Activated CD8-positive, alpha-beta T cell treated with anti-CD3 and anti-CD28 coated beads for 36 hours (primary cell): ENCODE measurements at places on chromosomes 16 and 17. TPM values are rescaled to one million over a fixed set of nuclear protein-coding genes. Genes with fewer than 3 reads are reported as not detected.

GRCh38 chr17:7858522-7858810 is 663 bp downstream of the CYB5D1 start:
- H3K4me3 ChIP-seq = no peak overlapping the region
- H3K4me1 ChIP-seq = peaks cover 31% of the 10 kb centered on the region
- DNase-seq = peak; percentile 54
- H3K27ac ChIP-seq = no peak overlapping the region
- H3K27me3 ChIP-seq = no peaks in the 10 kb centered on the region

DNA sequence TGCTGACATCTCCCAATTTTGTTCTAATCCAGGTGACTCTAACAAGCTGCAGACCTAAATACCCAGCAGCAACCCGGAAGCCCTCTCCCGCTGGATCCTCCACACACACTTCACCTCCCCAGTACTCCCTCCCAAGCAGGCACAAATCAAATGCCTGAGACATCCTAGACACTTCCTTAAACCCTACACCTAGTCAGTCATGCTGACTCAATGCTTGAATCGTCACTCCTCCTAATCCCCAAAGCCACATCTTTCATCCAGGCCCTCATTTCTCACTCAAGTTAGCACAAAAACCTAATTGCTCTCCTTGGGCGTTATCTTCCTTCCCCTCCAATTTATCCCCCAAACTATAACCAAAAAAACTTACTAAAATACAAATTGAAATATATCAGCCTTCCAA is 32.7 kb downstream of the CMC2 start:
- no peak overlapping the region for H3K4me3 ChIP-seq
- peaks cover 30% of the 10 kb centered on the region for H3K36me3 ChIP-seq
- no peaks in the 10 kb centered on the region for H3K27me3 ChIP-seq
- no peak for DNase-seq
- H3K4me1 ChIP-seq = peaks cover 4% of the 10 kb centered on the region
- H3K27ac ChIP-seq = no peak overlapping the region

DNA sequence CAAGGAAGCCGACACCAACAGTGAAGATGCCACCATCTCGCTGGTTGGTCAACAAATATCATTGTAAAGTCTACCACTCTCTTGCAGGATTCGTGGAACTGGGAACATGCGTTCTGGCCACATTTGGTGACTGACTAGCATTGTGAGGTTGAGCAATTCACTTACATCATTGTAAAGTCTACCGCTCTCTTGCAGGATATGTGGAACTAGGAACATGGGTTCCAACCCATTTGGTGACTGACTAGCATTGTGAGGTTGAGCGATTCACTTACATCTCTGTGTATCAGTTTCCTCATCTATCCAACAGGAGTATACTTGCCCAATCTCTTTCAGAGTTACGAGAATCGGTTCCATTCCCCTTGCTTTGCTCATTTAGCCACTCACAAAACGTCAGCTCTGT is 42.6 kb upstream of the RPH3AL start:
- no peaks in the 10 kb centered on the region for H3K27me3 ChIP-seq
- DNase-seq = no peak
- no peaks in the 10 kb centered on the region for H3K4me1 ChIP-seq
- H3K4me3 ChIP-seq = no peak overlapping the region
- H3K27ac ChIP-seq = no peak overlapping the region
- H3K36me3 ChIP-seq = no peaks in the 10 kb centered on the region

DNA sequence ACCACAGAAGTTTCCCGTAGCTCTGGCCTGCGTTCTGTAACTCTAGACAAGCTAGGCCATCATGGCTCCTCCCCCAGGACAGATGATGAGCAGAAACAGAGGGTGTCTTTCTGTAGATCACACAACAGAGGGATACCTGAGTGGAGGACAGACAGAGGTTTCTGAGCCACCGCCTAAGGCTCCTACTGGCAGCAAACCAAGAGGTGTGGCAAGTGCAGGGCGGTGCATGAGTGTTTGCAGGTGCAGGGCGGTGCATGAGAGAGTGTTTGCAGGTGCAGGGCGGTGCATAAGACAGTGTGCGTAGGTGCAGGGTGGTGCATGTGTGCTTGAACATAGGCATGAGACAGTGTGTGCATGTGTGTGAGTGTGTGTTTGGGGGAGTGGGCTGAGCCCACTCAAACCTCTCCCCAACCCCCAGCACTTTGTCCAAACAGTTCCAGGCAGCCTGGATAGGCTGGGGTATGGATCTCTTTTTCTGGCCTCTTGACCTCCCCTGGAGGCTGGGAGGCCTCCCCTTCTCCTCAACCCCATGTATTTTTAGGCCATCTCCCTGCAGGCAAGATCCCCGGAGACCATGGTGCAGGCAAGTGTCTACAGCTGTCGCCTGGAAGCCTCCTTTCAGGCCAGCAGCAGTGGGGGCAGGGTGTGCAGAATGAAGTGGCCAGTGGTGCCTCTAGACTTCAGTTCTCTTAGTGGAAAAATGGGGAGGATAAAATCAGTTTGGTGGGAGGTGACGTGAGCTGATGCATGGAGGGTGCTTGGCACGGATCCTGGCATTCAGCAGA is 53.4 kb upstream of the CBX4 start:
- no peak overlapping the region for H3K27ac ChIP-seq
- H3K4me3 ChIP-seq = no peak overlapping the region
- no peaks in the 10 kb centered on the region for H3K36me3 ChIP-seq

- DNase-seq = no peak
- no peaks in the 10 kb centered on the region for H3K4me1 ChIP-seq
- no peaks in the 10 kb centered on the region for H3K36me3 ChIP-seq
- H3K4me3 ChIP-seq = no peak overlapping the region
- no peaks in the 10 kb centered on the region for H3K27me3 ChIP-seq
These were observed 31.2 kb downstream of the MNT start for GRCh38 chr17:2369551-2370210.

DNA sequence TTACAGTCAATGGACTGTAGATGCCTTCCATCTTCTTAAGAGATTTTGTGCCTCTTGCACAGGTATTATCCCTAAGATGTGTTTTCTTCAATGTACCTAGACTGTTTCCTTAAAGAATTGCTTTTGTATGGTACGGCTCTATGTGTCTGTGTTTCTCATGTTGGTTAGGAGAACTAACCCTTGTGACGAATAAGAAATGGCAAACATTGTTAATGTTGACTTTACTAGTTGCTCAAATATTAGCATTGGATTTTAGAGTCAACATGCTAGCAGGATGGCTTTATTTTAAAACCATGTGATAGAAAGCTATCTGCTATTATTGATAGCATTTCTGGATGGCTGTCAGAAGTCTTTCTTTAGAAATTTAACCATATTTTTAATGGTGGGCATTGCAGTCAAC is 34.5 kb downstream of the WWOX start:
- DNase-seq = no peak
- H3K4me3 ChIP-seq = no peak overlapping the region

- H3K27ac ChIP-seq = no peak overlapping the region
- DNase-seq = no peak
- peaks cover under 1% of the 10 kb centered on the region for H3K36me3 ChIP-seq
- H3K4me3 ChIP-seq = no peak overlapping the region
These were observed 91.2 kb upstream of the CREBBP start for GRCh38 chr16:3971706-3972105.

GRCh38 chr17:64386412-64387144 is 4.1 kb downstream of the PECAM1 start:
- peaks cover 65% of the 10 kb centered on the region for H3K36me3 ChIP-seq
- H3K4me3 ChIP-seq = peak overlapping the region; percentile 83
- H3K4me1 ChIP-seq = peaks cover 80% of the 10 kb centered on the region
- DNase-seq = no peak
- peak overlapping the region; percentile 92 for H3K27ac ChIP-seq
- no peaks in the 10 kb centered on the region for H3K27me3 ChIP-seq

- DNase-seq = no peak
- peaks cover 1% of the 10 kb centered on the region for H3K36me3 ChIP-seq
- H3K27me3 ChIP-seq = no peaks in the 10 kb centered on the region
- peaks cover 48% of the 10 kb centered on the region for H3K4me1 ChIP-seq
These were observed 7.5 kb downstream of the TOM1L2 start for GRCh38 chr17:17964710-17965109.

DNA sequence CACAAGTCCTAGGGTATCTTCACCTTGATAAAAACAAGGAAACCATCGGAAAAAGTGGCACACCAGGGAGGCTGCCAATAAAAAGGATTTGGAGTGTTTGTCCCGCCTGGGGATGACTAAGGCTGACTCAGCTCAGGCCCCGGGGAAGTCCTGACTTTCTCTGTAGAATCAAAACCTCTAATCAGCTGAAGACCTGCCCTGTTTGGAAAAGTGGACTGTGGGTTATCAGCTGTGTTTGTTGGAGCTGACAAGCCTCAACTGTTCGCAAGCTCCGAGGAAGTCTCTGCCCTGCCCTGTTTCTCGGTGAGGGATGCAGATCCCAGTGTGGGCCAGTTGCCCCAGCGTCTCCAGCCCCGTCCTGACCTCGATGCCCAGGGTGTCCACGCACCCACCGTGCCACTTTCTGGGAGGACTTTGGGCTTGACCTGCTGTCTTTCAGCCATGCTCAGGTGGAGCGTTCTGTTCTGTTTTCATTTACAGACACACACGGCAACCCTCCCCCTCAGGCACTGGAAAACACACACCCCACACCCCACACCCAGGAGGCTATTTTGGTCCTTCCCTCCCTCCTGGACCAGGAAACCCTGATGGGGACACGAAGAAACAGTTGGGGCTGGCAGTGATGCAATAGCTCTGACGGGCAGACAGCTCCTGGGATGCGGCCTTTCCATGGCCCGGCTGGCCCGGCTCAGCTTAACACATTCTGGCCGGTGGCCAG is 27.6 kb upstream of the PITPNA start:
- peak; percentile 42 for DNase-seq
- H3K27ac ChIP-seq = no peak overlapping the region
- no peak overlapping the region for H3K4me3 ChIP-seq
- no peaks in the 10 kb centered on the region for H3K36me3 ChIP-seq
- no peaks in the 10 kb centered on the region for H3K27me3 ChIP-seq

DNA sequence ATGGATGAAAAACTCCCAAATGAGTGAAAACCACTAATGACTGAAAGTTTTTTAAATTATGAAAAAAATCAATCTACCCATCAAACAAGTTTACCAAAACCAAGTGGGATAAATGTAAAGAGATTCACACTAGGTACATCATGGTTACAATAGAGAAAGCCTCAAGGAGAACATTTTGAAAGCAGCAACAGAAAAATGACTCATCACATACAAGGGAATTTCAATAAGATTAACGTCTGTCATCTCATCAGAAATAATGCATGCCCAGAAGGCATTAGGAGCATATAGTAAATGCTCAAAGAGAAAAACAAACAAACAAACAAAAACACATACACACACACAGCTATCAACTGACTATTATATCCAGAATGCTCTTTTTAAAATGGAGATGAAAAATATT is 261.8 kb upstream of the KIF2B start:
- H3K4me1 ChIP-seq = no peaks in the 10 kb centered on the region
- no peaks in the 10 kb centered on the region for H3K27me3 ChIP-seq
- no peak overlapping the region for H3K4me3 ChIP-seq
- H3K36me3 ChIP-seq = no peaks in the 10 kb centered on the region
- no peak overlapping the region for H3K27ac ChIP-seq

DNA sequence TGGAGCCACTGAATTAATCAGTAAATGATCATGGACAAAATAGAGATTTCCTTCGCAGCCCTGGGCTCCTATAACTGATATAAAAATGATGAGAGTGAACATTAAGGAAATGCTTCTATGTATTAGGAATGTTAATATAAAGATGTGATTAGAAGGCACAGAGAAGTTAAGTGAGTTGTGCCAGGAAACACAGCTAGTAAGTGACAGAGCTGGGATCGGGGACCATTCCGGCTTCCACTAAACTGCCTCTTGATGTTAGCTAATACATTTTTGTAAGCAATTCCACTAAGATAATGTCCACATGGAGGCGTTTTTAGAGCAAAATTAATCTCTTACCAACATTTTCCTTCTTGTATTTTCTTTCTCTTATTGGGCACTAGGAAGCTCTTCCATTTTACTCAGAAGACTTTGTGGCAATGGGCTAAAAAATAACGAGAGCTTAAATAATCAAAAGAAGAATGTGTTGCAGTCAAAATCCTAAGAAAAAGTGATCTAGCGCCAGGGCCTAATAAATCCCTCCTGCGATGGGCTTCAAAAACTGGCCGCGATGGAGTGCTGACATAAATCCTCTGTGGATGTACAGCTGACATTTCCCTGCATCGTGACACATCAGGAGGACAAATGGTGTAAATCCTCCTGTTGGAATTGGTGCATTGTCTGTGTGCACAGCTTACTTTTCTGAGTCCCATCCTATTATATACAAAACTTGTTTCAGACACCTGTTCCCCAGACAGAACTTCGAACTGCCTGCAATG is 326.1 kb upstream of the MAF start:
- no peak overlapping the region for H3K27ac ChIP-seq
- H3K4me1 ChIP-seq = no peaks in the 10 kb centered on the region
- no peak for DNase-seq

DNA sequence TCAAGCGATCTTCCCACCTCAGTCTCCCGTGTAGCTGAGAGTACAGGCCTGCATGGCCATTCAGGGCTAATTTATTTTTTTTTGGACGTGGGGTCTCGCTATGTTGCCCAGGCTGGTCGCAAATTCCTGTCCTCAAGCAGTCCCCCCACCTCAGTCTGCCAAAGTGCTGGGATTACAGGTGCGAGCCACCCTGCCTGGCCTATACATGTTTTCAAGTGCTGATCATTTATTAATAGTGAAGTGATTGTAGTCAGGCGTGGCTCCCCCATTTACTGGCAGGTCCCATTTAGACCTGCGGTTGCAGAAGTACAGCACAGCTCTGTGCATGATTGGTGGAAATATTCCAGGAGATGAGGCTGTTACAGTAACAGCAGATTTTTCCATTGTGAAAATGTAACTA is 8.4 kb downstream of the FOXK2 start:
- no peak overlapping the region for H3K27ac ChIP-seq
- no peaks in the 10 kb centered on the region for H3K27me3 ChIP-seq

GRCh38 chr17:75475144-75475835 is 18.9 kb downstream of the TMEM94 start:
- H3K27me3 ChIP-seq = no peaks in the 10 kb centered on the region
- no peak for DNase-seq
- H3K4me1 ChIP-seq = no peaks in the 10 kb centered on the region
- no peak overlapping the region for H3K27ac ChIP-seq
- H3K36me3 ChIP-seq = peaks cover 2% of the 10 kb centered on the region
- H3K4me3 ChIP-seq = no peak overlapping the region

- no peaks in the 10 kb centered on the region for H3K36me3 ChIP-seq
- no peak overlapping the region for H3K27ac ChIP-seq
- peaks cover 2% of the 10 kb centered on the region for H3K4me1 ChIP-seq
- DNase-seq = no peak
- no peak overlapping the region for H3K4me3 ChIP-seq
These were observed 85.5 kb upstream of the MSI2 start for GRCh38 chr17:57170866-57171265.

DNA sequence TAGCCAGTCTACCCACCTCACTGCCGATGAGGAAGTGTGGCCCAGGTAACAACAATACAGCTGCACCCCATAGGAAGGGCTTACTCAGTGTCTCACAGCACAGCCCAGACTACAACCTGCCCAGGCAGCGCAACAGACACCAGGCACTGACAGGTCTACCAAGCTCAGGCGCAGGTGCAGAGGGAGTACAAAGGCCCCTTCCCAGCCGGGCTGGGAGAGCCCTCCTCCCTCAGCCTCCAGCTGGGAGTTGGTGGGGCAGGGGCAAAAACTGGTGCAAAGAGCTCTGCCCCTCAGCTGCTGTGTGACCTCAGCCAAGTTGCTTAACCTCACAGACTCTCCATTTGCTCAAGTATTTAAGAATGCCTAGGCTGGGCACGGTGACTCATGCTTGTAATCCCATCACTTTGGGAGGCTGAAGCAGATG is 112.6 kb upstream of the LHX1 start:
- DNase-seq = no peak
- H3K27ac ChIP-seq = no peak overlapping the region
- H3K27me3 ChIP-seq = peaks cover 38% of the 10 kb centered on the region
- no peaks in the 10 kb centered on the region for H3K4me1 ChIP-seq
- no peaks in the 10 kb centered on the region for H3K36me3 ChIP-seq

The SLC13A5 gene
- not detected for total RNA-seq

The ICAM2 gene
- 53.7 TPM for total RNA-seq

The METRN gene
- total RNA-seq = 43.1 TPM

The NACA2 gene
- total RNA-seq = not detected

The SNAI3 gene
- 5.3 TPM for total RNA-seq

The KRTAP9-4 gene
- not detected for total RNA-seq

The SYNGR3 gene
- 7.2 TPM for total RNA-seq
